ENCODE measurements at places on chromosomes 6 and 20. TPM values are rescaled to one million over a fixed set of nuclear protein-coding genes. Genes with fewer than 3 reads are reported as not detected.

SCRT2 gene
- total RNA-seq = not detected

TGM3 gene
- total RNA-seq = not detected

CRISP2 gene
- total RNA-seq = not detected

RAB22A gene
- total RNA-seq = 20.2 TPM

IYD gene
- total RNA-seq = not detected

KHDC1L gene
- total RNA-seq = not detected

TRIM15 gene
- total RNA-seq = not detected

KCNK16 gene
- total RNA-seq = not detected

C20orf144 gene
- not detected for total RNA-seq

FAM83C gene
- total RNA-seq = not detected

SEMG1 gene
- not detected for total RNA-seq

SGK2 gene
- 0.73 TPM for total RNA-seq

OR2W1 gene
- not detected for total RNA-seq

PNISR gene
- 62.0 TPM for total RNA-seq

BFSP1 gene
- 1.3 TPM for total RNA-seq

LGSN gene
- total RNA-seq = 0.07 TPM

TP53INP2 gene
- 7.6 TPM for total RNA-seq

CTSZ gene
- 406 TPM for total RNA-seq

CDSN gene
- not detected for total RNA-seq

PSORS1C2 gene
- total RNA-seq = not detected

CNBD2 gene
- 1.5 TPM for total RNA-seq

WFDC5 gene
- not detected for total RNA-seq

HLA-DPA1 gene
- 0.17 TPM for total RNA-seq

TAAR2 gene
- not detected for total RNA-seq

OR2J3 gene
- not detected for total RNA-seq

HTR1E gene
- total RNA-seq = not detected

GABRR2 gene
- 0.33 TPM for total RNA-seq

SNX21 gene
- total RNA-seq = 64.4 TPM

PDYN gene
- not detected for total RNA-seq

GPX5 gene
- not detected for total RNA-seq

CALHM4 gene
- total RNA-seq = not detected

FAXC gene
- total RNA-seq = 0.59 TPM

GHRH gene
- total RNA-seq = not detected

AURKA gene
- 6.0 TPM for total RNA-seq

ZC2HC1B gene
- total RNA-seq = not detected

KCNS1 gene
- total RNA-seq = 1.4 TPM

KCNK17 gene
- total RNA-seq = not detected

ZMYND8 gene
- total RNA-seq = 18.2 TPM

CASS4 gene
- 0.23 TPM for total RNA-seq

LY6G6F gene
- total RNA-seq = not detected
